ENCODE measurements at places on chromosomes 12 and 14.

DNA sequence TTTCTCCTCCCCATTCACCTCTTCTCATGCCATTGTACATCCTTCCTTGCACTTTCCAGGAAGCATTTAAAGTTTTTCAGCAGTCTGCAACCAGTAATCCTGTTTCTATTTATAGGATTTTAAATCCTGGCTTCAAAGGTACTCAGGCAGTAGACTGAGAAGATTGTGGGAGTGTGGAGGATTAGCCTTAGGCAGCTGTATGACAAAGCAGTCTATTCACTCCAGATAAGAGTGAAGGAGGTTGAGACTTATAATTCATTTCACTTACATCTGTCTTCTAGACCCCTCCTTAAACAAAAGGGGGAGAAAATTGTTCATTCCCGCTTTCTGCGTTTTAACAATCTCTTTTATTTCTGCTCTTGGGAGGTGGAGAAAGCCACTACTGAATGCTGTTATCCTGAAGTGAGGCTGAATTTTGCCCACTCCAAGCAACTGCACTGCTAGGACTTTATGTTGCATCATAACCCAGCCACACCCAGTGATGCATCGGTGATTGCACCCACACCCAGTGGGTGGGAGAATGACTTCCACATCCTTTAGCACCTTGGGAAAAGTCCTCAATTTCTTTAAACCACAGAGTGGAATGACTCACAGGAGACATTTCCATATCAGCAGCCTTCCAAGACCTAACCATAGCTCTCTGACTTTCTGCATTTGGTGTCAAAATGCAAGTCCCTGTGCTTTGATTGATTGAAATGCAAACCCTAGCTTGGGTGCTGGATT lies 382.5 kb upstream of the ATP2B1 start:
- peak; percentile 87 for DNase-seq

DNA sequence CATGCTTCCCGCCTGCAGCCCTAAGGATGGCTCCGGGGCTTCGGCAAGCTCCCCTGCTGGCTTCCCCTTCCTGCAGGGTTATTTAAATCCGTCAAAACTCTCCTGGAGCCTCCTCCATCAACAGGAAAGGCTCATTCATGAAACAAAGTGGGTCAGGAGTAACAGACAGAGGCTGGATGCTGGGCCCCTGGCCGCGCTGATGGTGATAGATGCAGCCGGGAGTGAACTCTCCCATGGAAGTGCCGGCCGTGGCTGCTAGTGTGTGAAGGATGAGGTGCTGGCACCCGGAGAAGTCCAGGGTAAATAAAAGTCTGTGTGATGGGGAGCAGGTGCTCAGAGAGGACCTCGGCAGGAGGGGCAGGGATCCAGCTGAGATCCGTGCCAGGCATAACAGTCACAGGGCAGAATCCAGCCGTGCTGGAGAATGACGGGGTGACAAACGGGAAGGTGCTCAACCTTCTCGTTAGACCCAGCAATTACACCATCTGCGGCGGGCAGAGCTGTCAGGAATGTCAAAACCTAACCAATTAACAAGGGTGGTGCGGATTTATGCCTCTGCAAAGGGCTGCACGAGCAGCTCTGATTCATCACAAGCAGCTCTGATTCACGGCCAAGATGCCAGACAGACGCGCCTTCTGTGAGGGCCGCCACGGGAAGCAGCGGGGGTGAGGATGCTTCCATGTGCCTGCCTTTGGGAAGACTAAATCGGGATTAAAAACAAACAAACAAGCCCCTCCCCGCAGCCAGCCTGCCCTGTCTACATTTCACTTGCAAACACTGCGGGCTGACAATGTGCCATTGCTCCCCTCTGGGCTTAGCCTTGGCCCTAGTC lies 55.6 kb downstream of the SYNE3 start:
- no peak for DNase-seq

- no peak for DNase-seq
These were observed 155.4 kb downstream of the DIO2 start for GRCh38 chr14:80055667-80056496.

- no peak for DNase-seq
These were observed 553 bp upstream of the KRT79 start for GRCh38 chr12:52834727-52835001.

DNA sequence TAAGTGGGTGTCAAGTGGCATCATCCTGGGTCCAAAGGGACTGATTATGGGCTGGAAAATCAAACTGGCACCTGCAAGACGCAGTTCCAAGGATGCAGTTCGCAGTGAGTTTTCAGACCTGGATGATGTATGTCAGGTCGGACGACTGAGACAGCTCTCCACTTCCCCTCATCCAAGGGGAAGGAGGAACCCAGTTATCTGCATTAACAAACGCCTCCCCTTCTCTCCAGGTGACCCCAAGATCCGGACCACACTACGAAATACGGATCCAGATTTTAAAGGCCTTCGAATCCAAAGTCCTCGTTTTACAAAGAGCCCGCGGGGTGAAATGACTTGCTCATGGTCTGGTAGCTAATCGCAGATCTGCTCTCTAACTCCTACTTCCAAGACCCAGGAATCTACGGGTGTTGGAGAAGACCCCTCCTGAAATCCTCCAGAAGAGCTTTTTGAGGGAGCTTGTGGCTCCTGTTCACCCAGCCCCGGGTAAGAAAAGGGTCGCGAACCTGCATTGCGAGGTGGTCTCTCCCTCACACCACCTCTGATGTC lies 460 bp upstream of the SYNE2 start:
- no peak for DNase-seq

DNA sequence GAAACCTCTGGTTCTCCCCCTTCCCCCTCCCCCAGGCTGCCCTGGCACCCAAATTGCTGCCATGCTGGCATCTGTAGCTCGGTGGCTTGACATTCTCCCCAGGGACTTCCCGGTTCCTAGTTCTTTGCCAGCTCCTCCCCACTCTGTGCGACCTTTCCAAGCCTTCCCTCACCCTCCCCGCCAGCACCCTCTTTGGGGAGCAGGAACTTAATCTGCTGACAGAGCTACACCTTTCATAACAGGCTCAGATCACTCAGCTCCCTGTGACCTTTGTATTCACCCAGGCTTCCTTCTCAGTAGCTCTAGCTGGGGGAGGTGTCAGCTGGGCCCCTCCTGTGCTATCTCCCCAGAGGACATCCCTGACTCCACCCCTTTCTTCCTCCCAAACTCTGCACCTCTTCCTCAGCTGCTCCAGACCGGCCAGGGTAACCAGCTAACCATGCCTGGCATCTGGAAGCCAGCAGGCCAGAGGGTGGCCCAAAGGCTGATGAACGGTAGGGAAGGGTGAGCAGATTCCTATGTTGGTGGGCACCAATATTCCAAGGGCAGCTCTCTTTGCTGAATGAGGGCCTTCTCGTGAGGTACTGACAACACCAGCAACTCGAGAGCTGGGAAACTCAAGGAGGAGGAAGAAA lies 1.8 kb upstream of the COX14 start:
- DNase-seq: no peak

GRCh38 chr12:4045786-4046494 lies 172.7 kb upstream of the PARP11 start:
- DNase-seq: no peak

DNA sequence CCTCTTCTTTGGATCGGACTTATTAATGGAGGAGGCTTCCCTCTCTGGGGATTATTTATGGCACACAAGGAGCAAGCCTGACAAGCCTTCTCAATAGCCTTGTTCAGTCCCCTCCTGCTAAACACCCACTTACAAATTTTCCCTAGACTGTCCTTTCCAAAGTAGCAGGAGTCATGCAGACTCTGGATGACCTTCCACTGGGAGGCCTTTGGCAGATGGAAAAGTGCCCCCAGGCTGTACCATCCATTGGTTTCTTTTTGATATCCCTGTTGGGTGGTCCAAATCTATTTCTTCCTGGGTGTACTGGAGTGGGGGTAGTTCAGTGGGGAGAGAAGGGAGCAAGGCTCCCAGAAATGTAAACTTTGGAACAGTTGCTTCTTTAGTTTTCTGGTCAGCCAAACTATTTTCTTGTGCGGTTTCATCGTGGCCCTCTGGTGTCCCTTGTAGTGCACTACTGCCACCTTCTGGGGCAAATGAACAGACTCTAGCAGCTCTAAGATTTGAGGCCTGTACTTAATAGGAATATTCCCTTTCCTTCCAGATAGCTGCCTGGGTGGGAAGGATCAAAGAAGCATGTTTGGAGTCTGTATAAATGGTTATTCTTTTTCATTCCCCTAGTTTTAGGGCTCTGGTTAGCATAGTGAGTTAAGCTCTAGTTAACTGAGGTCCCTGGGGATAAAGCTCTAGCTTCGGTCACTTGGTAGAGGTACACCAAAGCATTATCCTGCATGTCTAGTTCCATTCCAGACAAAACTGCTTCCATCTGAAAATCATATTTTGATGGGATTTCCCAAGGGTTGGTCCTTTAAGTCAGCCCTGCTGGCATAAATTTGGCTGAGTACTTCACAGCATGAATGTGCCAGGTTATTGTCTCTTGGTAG lies 409.5 kb downstream of the SLC6A15 start:
- DNase-seq: no peak

DNA sequence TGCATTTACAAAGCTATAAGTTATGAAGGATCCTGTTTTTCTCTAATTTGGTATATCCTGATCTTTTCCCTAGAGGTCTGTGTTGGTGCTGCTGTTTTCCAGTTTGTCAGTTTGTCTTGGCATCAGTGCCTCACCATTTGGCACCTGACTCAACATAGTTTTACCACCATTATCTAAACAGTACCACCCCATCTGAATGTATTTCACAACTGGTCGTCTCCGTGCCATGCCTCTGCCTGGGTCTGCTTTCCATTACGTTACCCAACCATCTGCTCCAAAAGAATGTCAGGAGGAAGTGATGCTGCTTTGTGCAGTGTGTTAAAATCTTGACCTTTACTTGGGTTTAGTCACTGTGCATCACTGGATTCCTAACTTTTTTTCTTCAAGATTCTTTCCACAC lies 129.3 kb upstream of the RASSF8 start:
- DNase-seq: peak; percentile 96

DNA sequence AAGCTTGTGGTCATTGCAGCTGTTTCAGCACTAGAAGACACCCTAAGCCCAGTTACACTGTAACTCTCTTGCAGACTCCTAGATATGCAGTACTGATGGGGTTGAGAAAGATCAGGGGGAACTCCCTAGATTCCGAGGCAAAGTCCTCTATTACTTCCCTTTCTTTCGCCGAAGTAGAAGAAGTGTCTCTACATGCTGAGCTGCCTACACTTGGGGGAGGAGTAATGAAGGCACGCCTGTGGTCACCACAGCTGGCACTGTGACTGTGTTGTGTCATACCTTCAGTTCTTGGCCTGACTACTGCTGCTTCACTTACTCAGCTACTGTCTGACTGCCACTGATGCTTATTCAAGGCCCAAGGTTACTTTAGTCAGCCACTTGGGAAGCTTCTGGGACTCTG lies 35.1 kb upstream of the RPL10L start:
- no peak for DNase-seq

Data from BJ (cell line).